ENCODE measurements at places on chromosomes 16 and 17.

- DNase-seq, result no peak
Measured at GRCh38 chr17:50132104-50132794, 2.3 kb upstream of the SAMD14 start.

DNA sequence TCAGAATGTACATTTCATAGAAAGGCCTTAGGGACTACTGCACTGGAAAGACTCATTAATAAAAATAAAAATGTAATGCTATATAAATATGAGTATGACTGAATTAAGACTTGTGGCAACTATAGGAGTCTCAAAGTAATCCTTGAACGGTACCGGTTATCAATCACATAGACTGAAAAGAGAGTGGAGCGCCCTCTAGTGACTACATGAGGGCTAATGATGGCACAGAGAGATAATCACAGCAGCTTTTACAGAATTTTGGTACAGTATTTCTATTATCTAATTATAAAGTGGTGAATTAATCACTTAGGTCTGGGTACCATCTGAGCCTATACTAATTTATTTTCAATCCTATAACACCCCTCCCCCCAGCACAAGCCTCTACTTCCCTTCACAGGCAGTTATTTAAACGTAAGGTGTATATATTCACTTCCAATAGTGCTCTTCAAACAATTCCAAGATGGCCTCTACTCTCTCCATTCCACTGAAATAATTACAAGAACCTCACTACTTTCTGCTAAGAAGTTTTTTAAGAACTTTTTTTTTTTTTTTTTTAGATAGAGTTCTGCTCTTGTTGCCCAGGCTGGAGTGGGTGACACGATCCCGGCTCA is 40.7 kb upstream of the ANKFY1 start:
- peak; percentile 28 for DNase-seq

GRCh38 chr16:49596068-49596467 is 222.5 kb downstream of the C16orf78 start:
- DNase-seq, result no peak

- no peak for DNase-seq
Measured at GRCh38 chr17:45292696-45293412, 24.0 kb downstream of the MAP3K14 start.

DNA sequence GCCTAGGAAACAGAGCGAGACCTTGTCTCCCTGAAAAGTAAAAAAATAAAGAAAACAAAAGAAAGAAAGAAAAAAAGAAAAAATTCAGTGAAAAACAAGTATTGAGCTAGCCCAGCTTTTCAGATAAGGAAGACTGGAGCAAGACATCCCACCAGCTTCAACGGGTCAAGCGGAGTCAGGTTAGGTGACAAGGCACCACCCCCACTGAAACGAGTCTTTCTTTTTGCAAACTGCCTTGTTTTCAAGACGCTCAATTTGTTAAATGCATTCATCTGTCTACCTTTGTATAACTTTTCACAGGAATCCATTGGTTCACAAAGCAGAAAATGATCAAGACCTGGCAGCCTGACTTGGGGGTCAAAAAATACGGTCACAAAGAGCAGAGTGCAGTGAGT is 10.7 kb upstream of the AXIN2 start:
- no peak for DNase-seq

DNA sequence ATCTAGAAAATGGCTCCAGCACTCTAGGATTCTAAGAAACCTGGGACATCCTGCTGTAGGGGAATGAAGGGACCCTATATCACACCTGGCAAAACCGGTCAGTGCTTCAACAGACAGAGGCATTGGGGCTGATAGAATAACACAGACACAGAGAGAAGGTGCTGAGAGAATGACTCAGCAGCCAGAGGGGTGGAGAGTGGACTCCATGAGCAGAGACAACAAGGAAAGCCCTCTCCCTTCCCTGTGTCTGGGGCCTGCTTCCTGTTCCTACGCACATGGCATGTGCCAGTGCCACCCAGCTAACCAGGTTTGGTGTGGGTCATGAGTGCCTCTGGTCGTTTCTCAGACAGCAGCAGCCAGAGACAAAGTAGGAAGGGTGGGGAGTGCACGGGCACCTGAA is 140.3 kb downstream of the CCT6B start:
- DNase-seq, result no peak

- no peak for DNase-seq
Measured at GRCh38 chr17:2344528-2344927, 7.2 kb downstream of the SGSM2 start.

Data from HCEC 1CT (cell line).